ENCODE measurements at places on chromosomes 3 and 15. TPM values are rescaled to one million over a fixed set of nuclear protein-coding genes. Genes with fewer than 3 reads are reported as not detected.

- DNase-seq = no peak
These were observed 28.3 kb downstream of the TAFA4 start for GRCh38 chr3:68904064-68904463.

Gene ZNF660
- total RNA-seq = 7.3 TPM

DNA sequence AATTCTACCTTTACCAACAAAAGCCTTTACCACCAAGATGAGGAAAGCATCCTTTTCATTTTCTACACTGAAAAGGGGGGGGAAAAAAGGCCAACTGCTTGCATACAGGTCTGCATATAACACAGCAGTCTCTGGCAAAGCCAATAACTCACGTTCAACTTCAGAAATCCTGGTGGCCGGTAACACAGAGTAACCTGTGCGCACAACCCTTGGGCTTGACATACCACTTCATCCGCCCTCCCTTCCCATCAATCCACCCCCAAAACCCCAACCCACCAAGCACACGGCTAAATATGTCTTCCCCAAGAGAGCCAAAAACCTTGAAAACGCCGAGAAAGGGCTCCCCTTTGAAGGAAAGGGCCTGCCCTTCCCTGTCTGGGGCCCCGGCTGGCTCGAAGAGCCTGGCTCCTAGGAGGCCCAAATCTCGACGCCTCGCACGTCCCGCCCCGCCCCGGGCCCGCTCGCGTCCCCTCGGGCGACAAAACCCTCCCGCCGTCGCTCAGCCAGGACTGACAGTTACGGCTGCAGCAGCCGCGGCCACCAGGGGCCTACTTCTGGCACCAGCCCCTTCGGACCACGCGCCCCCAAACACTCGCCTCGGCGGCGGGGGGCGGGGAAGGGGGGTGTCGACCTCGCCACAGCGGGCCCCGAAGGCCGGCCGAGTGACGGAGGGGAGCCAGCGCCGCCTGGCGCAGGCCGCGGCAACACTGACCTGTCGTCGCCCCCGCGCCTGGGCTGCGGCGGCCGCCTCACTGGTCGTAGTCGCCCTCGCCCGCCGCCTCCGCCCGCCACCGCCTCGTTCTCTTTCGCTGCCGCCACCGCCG is 835 bp downstream of the UBE3A start:
- peak; percentile 57 for DNase-seq

DNA sequence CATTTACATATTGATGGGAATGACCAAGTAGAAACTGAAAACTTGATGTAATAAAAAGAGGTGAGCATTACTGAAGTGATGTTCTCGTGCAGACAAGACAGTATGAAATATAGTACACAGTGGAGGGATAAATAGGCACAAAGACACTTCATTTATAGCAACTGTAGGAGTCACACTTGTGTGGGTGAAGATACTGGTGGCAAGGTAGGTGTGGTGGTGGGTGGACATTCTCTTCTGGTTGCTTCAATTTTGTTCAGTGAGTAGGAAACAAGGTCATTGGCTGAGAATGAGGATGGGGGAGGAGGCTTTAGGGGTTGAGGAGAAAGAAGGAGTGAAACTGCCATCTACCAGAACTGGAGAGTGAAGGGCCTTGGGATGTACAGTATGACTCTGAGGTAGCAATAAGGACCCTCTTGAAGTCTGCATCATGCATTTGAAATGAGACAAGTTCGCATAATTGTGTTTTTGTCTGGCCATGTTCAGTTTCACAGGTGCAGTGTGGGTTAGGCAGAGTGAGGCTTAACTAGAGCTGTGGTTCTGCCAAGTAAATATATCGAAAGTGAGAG is 6.6 kb downstream of the CPNE9 start:
- DNase-seq = no peak

GRCh38 chr3:161690299-161690620 is 193.7 kb downstream of the OTOL1 start:
- no peak for DNase-seq

GRCh38 chr3:49410846-49411534 is 786 bp downstream of the RHOA start:
- DNase-seq = no peak

DNA sequence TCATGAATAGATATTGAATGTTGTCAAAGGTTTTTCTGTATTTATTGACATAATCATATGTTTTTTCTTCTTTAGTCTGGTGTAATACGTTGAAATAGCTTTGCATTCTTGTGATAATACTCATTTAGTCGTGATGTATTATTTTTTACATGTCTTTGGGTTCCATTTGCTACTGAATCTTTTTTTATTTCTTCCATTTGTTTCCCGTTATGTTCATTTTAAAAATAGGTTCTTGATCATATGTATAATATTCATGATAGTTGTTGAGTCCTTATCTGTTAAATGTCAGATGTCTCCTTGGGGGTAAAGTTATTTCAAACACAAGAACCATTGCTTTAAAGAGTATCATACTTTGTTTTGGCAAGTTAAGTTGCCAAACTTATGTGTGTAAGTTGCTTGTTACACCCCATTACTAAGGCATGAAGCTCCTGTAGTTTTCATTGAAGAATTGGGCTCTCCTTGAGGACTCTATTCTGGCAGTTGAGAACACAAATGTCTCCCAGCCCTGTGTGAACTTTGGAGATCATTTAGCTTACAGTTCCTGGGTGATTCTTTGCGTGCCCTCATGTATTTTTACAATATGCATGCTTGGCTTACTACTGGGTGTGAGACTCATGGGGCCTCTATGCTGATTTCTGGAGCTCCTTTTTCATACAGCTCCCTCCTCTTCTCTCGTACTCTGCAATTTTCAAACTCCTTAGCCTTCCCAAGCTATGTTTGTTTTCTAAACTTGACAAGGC is 8.3 kb downstream of the AKAP13 start:
- DNase-seq = no peak

DNA sequence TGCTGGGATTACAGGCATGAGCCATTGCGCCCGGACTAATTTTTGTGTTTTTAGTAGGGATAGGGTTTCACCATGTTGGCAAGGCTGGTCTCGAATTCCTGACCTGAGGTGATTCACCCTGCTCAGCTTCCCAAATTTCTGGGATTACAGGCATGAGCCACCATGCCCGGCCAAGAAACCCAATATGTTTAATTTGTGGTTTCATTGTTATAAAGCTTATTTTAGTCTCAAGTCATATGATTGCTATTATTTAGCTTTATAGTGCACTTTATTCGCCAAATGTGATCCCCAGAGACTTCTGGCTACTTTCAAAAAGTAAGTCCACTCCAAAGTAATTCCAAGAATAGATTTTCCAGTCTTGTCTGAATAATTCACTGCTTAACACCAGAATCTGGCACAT is 19.3 kb upstream of the SLC4A7 start:
- DNase-seq = no peak

Gene PIGBOS1
- total RNA-seq = 10.9 TPM

- no peak for DNase-seq
These were observed 27.5 kb downstream of the ACAD9 start for GRCh38 chr3:128906804-128907525.

- no peak for DNase-seq
These were observed 18.6 kb downstream of the MAP3K13 start for GRCh38 chr3:185381320-185382058.

DNA sequence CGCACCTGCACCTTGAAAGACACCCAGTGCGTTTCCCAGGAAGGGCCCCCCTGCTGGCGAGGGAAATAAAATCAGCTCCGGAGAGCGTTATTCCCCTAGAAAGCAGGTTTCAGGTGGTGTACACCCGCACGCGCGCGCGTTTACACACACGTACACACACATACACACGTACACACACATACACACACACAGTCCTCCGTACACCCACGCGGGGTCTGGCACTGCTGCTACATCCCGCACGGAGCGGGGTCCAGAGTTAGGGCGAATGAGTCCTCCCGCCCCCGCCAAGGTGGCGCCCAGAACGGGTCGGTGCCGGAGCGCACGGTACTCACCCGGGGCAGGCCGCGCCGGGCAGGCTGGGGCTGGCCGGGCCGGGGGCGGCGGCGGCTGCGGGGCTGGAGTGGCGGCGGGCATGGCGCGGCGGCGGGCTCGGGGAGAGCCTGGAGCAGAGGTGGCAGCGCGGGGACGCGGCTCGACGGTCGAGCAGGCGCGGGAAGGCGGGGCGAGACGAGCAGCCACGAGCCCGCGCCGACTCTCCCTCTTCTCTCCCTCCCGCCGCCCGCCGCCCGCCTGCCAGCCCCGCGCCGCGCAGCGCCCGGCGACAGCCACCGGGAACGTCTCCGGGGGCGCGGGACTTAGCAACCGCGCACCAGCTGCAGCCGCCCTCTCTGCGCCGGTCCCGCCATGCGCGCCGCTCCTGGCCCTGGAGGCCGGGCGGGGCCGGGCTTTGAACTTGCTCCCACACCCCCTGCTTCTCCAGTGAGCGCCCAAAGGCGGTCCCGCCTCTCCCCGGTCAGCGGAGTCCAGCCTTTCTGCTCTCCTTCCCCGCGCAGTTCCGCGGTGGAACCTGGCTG is at the start of gene DCLK3:
Gene DCLK3, minus strand, starts transcription at position 704 of the 854 bp plus-strand sequence. Its CDS starts 290 bp downstream, at position 414.
- DNase-seq = no peak

- no peak for DNase-seq
These were observed 403.6 kb downstream of the TIGIT start for GRCh38 chr3:114697401-114697800.

Gene RPN1
- 130 TPM for total RNA-seq

DNA sequence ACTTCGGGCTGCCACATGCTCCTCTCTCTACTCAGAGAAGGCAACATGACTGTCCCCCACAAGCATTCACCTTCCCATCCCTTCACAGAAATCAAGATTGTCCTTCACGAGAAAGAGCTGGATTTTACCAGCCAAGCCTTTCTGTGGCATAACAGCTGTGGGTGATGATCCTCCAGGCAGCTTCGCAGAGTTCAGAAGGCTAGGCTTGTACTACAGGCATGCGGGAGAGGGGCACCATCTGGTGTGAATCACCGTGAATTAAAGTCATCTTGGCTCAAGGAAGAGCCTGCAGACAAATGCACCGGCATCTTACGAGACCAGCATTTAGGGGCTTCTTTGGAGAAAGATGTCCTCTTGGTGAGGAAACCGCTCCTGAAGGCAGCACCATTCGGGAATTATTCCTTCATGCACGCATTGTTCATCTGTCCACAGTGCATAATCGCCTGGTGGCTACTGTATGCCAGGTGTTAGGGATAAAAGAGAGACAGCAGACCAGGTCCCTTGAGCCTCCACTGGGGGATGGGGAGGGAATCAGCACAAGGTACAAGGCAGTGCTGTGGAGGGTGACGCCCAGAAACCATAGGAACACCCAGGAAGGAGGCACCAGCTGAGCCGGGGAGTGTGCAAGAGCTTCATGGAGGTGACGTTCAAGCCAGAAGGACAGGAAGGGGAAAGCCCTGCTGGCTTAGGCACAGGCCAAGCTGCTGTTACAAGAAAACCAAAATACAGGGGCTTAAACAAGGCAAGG is 108.6 kb downstream of the TMEM266 start:
- no peak for DNase-seq

- DNase-seq = no peak
These were observed 4.7 kb upstream of the CCDC54 start for GRCh38 chr3:107372506-107372905.

DNA sequence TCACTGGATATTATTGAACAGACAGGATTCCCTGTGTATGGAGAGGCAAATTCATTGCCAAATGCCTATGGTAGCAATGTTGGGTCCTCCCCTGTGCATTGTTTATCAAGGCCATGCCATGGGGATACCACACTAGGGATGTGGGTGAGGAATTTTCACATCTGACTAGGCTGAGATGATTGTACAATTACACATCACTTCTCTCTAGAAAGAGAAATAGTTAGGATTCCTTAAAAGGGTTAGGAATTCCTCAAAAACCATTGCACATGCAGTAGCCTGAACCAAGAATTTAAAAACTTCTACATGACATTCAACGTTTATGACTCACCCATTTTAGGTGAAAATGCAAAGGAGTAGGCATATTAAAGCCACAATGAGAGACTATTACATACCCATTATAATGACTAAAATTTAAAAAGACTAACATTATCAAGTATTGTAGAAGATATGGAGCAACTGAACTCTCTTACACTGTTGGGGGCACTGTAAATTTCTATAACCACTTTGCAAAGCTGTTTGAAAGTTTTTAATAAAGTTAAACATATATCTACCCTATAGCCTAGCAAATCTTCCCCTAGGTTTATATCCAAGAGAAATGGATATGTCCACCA is 175.9 kb downstream of the THRB start:
- no peak for DNase-seq

- DNase-seq = no peak
These were observed 42.2 kb downstream of the CHDH start for GRCh38 chr3:53803816-53804695.

GRCh38 chr3:36944012-36944640 is 728 bp downstream of the TRANK1 start:
- peak; percentile 53 for DNase-seq

DNA sequence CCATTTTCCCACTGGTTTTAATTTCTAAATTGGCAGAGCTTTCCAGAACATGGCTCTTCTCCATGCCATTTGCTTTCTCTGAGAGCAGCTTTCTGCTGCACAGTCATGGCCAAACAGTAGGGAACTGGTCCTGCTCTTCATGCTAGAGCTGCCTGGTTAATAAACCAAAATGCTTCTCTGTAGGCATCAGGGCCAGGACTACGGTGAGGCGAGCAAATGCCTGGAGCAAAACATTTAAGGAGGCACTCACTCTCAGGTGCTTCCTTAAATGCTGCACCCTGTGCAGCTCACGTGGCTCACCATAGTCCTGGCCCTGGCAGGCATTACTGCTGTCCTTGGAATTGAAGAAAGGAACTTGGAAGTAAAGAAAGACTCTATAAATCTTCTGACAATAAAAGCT is 48.5 kb upstream of the PPP2R3A start:
- no peak for DNase-seq

DNA sequence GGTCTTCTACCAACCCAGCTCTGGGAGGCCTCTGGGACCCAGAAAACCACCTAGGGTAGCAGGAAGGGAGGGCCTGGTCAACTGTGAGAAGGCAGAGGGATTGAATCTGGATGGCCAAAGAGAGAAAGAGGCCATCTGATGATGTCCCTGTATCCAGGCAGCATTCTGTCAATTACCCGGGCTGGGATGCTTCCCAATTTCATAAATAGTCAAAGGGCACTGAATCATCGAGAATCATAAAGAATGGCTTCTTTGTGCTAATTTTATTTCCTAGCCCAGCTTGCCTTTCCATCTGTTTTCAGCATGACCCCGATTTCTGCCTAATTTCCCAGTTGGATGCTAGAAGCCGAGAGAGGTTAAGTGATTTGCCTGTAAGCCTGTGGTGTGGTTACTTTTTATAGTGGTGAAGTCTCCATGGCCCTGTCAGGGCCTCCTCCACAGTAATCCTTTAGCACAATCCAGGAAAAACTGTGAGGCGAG is 129.2 kb downstream of the FAM43A start:
- no peak for DNase-seq

- peak; percentile 42 for DNase-seq
These were observed 17.2 kb upstream of the ANKDD1A start for GRCh38 chr15:64894395-64895056.
